Sciatic nerve (tissue), 2 donors: ENCODE measurements at places on chromosomes 13 and 19. TPM values are rescaled to one million over a fixed set of nuclear protein-coding genes. Genes with fewer than 3 reads are reported as not detected.

Gene CCDC61
- 17.8 TPM for total RNA-seq

Gene OR7E24
- not detected for total RNA-seq

Gene SIGLEC8
- 0.49 TPM for total RNA-seq

Gene SPTBN4
- 20.9 TPM for total RNA-seq

Gene VAV1
- 12.7 TPM for total RNA-seq

Gene ZFP36
- 342 TPM for total RNA-seq

Gene CRB3
- total RNA-seq: not detected

Gene FUT2
- not detected for total RNA-seq

Gene CACTIN
- total RNA-seq: 19.6 TPM

Gene GPR4
- total RNA-seq: 29.7 TPM

Gene OLFM4
- 3.1 TPM for total RNA-seq

Gene BRME1
- total RNA-seq: 3.4 TPM

Gene TEX26
- 0.31 TPM for total RNA-seq

DNA sequence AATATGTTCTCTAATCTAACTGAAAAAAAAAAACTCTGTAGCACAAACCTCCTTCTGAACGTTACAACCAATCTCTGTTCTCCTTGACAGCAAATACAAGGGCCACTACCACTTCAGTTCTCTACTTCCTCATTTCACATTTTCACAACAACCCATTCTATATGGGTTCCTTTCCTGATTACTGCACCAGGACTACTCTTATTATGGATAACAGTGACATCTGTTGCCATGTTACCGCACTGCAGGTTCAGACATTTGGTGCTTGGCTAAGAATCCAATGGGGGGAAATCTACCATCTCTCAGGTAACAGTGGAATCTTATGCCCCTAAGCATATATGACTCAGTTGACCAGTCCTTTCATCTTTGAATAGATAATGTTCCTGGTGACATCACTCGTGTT, 11.6 kb upstream of the FPR3 start:
- no peak for DNase-seq

DNA sequence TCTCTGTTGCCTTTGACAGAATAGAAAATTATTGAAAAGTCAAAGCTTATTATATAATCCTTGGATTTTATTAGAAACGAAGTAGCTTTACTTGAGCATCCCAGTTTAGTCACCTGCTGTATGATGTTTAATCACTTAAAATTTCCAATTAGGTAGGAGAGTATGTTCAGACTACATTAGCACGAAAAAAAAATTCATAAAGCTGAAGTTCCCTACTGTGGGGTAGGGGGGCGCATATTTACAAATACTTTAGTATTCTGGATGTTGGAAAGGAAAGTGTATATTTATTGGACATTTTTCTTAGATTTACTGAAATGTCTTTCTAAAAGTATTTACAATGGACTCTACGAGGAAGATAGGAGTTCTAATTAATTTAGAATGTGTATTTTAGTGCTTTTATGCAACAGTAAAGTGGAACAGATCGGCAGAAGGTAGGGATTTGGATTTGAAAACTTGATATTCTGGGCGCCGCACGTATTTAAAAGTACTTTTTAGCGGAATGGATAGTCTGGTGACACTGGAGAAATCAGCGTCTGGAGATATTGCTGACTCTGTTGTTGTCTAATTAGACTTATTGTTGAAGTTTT, 1.9 kb downstream of the CDK8 start:
- DNase-seq: no peak

DNA sequence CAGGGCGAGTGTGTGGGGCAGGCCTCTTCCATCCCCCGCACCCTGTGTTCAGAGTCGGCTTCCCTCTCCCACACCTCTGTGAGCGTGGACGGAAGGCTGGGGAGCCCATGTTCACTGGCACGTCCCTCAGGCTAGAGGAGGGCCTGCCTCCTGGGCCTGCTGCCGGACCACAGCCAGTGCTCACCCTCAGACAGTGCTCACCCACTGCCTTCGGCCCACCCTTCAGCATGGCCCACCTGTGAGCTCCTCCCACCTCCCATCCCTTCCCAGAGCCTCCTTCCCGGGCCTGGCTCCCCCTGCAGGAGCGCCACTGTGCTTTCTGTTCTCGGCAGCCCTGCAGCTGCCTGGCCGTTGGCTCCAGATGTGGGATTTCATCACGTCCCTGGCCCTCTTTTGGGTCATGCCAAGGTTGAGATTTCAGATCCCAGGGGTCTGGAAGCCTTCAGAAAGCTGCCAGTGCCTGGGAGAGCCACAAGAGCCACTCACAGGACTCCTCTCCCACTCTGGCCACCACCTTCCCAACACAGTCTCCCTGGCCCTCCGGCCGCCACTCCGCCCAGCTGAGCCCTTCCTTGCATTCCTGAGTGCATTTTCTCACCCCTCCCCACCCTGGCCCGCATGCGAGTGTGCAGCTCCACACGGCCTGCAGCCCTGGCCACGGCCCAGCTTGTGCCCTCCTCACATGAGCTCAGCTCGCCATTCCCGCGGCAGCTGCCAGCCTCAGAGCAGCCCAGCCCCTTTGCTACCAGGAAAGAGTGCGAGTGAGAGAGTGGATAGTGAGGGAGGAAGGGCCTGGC, 25.3 kb downstream of the CAPN12 start:
- no peak for DNase-seq

GRCh38 chr13:75055296-75055695, 426.7 kb downstream of the TBC1D4 start:
- DNase-seq: no peak

GRCh38 chr19:10712045-10712444, 5.8 kb upstream of the DNM2 start:
- no peak for DNase-seq

GRCh38 chr13:74987124-74987690, 494.8 kb downstream of the TBC1D4 start:
- DNase-seq: no peak

DNA sequence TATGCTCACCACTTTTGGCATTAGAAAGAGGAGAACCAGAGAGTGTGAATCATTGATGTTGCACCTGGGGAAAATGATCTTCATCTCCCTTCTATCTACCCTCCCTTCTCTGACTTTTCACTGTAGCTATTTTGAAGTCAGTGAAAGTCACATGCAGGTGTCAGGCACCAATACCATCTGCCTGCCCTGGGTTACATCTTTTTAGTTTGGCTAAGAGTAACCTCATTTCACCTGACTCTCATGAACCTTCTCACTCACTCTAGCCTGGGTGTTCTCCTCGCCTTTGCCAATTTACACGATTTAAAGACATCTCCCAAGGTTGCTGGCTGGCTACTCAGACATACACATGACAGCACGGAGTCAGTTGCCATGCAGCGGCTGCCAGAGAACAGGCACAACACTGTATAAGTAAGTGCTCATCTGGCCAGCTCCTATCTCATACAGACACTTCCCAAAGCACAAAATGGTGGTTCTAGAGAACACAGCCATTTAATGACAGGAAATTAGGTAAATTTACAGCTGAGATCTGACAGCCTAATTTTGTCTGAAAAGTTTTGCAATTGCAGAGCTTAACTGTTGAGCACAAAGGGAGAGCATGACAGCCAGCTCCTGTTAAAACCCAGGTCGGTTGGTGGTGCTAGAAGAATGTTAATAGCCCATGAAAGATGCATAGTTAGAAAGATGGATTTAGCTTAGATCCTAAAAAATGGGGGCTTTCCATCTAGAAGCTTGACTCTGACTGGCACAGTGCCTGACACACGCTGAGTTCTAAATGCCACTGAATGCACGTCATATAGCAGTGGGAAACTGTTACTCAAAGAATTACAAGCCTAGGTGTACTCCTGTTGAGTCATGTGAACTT, 32.5 kb downstream of the LCP1 start:
- DNase-seq: no peak

- no peak for DNase-seq
Observed at GRCh38 chr19:13764821-13765394, 586 bp downstream of the MRI1 start.

DNA sequence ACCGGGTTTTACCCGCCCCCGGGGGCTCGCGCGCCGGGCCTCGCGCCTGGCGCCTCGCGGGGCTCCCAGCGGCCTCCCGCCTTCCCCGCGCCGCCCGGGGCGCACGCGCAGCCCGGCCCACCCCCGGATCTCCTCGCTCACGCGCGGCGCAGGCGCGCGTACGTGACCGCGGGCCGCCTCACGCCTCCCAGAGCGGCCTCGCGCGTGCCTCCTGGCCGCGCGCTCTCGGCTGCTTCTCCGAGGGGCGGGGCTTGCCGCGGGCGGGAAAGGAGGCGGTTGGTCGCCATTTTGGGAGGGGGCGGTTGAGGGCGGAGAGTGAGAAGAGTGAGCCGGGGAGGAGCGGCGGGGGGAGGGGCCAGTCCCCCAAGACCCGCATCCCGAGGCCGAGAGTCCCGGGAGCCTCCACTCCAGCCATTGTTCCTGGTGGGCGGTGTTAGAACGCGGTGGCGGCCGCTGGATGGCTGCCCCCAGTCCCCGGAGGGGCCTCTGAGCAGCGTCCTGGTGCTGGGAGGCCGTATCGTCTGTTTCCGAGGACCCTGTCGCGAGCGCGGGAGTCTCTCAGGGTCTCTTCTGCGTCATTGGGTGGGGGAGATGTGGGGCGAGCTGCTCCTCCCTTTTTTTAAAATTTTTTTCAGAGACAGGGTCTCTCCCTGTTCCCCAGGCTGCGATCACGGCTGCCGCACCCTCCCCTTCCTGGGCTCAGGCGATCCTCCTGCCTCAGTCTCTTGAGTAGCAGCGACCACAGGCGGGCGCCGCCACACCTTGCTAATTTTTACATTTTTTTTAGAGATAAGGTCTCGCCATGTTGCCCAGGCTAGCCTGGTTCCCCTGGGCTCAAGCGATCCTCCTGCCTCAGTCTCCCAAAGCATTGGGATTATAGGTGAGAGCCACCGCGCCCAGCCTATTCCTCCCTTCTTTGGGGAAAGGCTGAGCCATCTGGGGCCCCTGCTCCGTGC, at the start of gene ZNF541:
ZNF541 (minus strand) TSS at position 78 of the 956 bp plus-strand sequence. CDS start 17,292 bp downstream, outside the sequence.
- DNase-seq: peak; percentile 83

DNA sequence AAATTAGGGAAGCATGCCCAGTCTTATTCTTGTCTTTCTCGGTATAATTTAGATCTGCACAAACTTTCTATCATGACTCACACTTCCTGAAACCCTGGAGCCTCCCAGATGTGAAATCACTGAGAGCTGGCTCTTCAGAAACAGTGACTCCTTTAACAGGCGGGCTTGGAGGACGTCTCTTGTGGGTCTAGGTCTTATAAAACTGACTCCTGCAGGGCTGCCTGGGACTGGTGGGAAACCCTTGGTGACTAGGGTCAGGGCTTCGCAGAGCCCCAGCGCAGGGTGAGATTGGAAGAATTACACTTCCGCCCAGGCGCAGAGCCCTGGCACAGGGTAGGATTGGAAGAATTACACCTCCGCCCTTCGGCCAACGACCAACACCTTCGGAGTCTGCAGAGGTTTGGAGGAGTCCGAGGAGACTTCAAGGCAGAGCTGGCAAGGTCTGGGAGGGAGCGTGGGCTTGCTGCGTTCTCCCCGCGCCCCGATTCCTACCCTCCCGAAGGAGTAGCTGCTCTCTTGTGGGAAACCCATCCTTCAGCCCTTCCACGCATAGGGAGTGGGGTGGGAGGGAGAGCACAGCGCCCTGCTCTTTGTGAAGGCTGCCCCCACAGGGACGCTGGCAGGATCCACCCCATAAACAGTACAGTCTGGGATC, 43.4 kb upstream of the MAP3K10 start:
- no peak for DNase-seq

- DNase-seq: no peak
Observed at GRCh38 chr13:39565036-39565949, 37.7 kb downstream of the LHFPL6 start.

- DNase-seq: no peak
Observed at GRCh38 chr13:43316946-43317353, 293.6 kb downstream of the DNAJC15 start.

- DNase-seq: no peak
Observed at GRCh38 chr13:25371158-25371874, 458 bp upstream of the ATP8A2 start.

DNA sequence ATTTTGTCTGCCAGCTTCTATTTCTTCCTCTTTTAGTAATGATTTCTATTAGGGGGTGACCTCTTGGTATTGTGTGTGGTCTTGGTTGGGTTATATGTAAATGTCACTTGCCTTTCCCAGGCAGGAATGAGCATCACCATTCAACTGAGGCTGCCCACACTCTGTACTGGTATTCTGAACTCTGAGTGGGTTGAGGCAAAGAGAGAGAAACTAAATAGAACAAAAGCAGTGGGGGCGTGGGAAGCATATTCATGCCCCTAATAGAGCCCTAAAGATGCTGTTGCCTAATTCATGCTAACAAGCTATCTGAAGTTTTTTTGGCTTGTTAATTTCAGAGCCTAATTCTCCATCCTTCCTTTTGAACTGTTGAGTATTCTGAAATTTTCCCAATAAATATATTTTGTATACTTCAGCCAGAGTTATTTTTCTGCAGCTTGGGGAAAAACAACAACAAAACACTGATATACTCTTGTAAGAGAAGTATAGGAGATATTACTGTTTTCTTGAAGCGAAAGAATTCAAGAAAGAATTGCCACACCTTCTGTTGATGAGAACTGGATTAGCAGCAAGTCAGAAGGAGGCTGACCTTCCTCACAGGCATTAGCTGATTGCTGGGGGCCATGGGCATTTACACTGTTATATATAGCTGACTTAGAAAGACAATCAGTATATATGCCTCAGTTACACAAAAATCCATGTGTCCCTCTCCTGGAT, 315.8 kb upstream of the KLF12 start:
- DNase-seq: no peak

GRCh38 chr13:32629313-32629712, 43.1 kb downstream of the PDS5B start:
- DNase-seq: no peak

GRCh38 chr13:42109957-42110356, 61.5 kb downstream of the DGKH start:
- no peak for DNase-seq

DNA sequence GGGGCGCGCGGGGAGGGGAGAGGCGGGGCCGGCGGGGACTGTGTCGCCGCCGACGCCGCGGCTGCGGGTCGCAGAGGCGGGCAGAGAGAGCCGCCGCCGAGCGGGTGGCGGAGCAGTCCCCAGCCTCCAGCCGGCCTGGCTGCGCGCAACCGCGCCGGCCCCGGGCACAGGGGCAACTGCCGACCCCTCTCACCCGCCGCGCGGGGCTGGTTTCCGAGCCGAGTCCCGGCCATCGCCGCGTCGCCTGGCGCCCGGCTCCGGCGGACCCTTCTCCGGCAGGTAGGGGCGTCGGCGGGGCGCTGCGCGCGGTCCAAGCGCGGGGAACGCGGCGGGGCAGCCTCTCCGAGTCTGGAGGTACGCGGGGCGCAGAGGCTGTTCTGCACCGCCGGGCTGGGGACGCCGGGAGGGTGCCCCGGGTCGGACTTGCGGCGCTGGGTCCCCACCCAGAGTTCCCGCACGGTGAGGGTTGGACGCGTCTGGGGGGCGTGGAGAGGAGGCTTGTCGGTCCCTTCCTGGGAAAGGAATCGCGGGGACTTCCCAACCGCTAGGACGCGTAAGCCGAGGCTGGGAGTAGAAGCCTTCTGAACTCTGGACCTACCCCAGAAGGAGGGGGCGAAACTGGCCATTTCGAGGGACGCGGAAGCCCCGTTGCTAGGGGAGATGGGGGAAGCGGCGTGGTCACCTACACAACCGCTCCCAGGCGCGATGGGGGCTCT, 133.6 kb upstream of the MYO16 start:
- DNase-seq: no peak

GRCh38 chr19:16210168-16210567, 12.5 kb downstream of the AP1M1 start:
- DNase-seq: peak; percentile 2
